ENCODE measurements at places on chromosomes 7 and 10.

DNA sequence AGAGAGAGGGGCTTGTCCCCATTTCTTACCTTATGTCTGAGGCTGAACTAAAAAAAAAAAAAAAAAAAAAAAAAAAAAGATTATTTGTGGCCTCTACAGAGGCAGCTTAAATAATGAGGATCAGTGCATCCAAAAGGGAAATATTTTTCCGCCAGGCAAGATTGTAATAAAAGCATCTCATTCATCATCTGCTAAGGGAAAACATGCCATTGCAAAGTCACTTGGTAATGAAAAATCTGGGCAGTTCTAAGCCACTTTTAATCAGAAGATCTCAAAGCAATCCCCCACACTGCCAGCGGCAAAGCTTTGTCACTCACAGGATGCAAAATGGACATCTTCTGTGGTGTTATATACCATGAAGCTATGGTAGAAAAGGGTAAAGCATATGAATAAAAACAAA lies 3.8 kb downstream of the FAM107B start:
- no peak for DNase-seq

- no peak for DNase-seq
Observed at GRCh38 chr10:127740596-127740995, 3.6 kb downstream of the FOXI2 start.

DNA sequence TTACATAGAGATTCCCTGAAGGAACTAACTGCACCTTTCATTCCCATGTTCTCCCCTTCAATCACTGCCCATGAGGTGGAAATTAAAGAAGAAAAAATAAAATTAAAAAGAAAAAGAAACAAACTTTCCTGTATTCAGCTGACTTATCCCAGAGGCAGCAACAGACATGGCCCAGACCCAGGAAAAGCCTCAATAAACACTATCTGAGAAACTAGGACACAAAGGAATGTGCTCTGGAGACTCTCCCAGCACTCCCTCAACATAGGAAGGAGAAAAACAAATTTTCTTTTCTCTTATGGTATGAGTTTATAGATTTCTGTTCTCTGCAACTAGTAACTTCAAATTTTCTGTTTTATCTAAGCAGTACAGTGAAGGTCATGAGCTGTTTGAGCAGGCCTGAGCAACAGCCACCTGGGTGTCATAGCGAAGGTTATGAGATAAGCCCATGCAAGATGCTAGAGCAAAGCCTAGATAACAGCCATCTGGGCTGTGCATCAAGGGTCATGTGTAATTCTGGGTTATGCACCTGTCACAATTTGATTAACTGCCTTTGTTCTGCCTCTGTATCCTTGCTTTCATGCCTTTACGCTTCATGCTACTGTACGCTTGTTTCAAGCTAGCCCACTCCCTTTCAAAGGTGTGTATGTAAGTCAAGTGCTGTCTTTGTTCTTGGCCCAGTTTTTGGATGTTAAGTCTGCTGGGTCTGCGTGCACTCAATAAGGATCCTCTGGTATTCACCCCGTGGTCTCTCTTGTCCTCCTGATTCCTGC lies 11.0 kb upstream of the OR6B1 start:
- DNase-seq = no peak

DNA sequence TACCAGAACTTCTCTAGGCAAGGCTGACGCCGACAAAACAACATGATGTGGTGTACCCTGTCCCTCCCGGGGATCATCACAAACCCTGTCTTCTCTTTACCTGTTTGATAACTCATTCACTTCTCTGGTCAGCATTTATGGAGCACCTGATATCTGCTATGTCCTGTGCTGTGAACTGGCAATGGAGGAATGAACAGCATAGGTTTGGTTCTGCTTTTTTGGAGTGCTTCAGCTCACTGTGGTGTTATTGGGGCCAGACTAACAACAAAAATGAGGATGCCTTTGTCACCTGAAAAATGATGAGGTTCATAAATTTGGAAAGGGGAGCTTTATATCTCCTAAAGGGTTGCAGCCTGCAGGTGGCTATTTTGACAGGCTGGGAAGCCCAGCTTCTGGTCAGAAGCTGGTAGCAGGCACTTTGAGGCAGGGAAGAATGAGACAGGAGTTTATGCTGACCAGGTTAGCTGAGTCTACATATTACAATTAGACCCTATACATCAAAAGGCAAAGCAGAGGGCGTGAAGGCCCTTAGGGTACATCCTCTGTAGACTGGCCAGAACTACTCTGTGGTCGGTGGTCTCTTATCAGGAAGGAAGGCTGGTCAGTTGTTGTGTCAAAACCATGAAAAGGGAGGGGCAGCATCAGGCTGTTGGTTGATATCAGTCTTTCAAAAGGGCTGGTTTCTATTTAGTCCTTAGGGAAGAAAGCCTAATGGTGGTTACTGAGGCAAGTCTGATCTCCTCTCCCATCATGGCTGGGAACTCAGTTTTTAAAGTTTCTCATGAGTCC lies 42.3 kb downstream of the SH2D4B start:
- no peak for DNase-seq

GRCh38 chr10:71638064-71638821 lies 81.3 kb downstream of the C10orf105 start:
- DNase-seq = no peak

- no peak for DNase-seq
Observed at GRCh38 chr7:84226759-84227158, 32.2 kb upstream of the SEMA3A start.

GRCh38 chr10:14282276-14282675 lies 48.4 kb downstream of the FRMD4A start:
- no peak for DNase-seq

DNA sequence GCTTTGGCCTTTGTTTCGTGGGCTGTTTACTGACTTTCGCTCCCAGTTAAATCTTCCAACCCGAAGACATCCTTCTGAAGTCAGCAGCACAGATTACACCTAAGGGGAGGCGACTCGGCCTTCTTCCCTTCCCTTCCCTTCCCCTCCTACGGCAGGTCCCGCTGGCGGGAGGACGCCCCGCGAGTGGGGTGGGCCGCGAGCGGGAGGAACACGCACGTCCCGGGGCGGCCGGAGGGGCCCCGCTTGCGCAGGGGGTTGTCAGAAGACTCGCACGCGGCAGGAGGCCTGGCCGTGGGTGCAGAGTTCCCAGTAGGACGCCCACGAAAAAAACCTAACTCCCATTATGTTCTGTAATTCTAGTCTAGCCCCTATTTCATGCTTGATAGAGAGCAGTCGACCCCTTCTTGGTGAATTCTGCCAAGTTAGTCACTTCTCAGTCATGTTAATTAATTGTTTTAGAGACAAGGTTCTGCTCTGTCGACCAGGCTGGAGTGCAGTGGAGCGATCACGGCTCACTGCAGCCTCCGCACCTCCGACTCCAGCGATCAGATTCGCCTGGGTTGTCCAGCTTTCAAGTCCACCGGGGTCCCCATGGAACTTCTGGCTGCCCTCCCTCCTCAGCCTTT lies 19.2 kb upstream of the ZNF32 start:
- no peak for DNase-seq
